Dorsolateral prefrontal cortex (tissue), 122 donors: ENCODE measurements at places on chromosomes 4 and X. TPM values are rescaled to one million over a fixed set of nuclear protein-coding genes. Genes with fewer than 3 reads are reported as not detected.
A peak's percentile ranks its signal among the peaks of the same experiment; 100 is the strongest.

DNA sequence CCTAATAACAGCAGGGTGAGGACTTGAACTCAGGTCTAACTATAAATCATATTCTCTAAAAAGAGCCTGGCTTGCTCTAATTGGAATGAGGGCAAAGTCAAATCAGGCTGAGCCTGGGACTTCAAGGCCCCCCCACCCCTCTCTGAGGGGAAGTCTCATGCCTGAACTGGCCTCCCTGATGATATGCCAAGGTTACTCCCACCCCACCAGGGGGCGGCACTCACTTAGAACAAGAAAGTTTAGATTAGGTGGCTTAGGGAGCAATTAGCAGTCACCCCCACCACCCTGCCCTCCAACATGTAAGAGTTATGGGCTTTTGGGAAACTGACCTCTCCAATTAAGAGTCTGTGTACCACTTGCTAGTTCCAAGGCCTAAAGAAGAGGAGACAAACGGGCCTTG, 2.7 kb downstream of the FOXO4 start:
- DNase-seq, result peak; percentile 49

GRID2 gene
- total RNA-seq, result 16.4 TPM

MRPL1 gene
- total RNA-seq, result 31.2 TPM

RAB9A gene
- 31.9 TPM for total RNA-seq

TMEM156 gene
- 1.2 TPM for total RNA-seq

DNA sequence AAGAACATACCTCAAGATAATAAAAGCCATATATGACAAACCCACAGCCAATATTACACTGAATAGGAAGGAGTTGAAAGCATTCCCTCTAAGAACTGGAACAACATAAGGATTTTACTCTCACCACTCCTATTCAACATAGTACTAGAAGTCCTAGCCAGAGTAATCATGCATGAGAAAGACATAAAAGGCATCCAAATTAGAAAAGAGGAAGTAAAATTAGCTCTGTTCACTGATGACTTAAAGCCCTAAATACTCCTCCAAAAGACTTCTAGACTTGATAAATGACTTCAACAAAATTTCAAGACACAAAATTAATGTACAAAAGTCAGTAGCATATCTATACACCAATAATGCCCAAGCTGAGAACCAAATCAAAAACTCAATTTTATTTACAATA, 235.7 kb downstream of the NKX6-1 start:
- DNase-seq, result no peak

GRCh38 chrX:33109858-33110257, 101.5 kb downstream of the DMD start:
- no peak for DNase-seq

DNA sequence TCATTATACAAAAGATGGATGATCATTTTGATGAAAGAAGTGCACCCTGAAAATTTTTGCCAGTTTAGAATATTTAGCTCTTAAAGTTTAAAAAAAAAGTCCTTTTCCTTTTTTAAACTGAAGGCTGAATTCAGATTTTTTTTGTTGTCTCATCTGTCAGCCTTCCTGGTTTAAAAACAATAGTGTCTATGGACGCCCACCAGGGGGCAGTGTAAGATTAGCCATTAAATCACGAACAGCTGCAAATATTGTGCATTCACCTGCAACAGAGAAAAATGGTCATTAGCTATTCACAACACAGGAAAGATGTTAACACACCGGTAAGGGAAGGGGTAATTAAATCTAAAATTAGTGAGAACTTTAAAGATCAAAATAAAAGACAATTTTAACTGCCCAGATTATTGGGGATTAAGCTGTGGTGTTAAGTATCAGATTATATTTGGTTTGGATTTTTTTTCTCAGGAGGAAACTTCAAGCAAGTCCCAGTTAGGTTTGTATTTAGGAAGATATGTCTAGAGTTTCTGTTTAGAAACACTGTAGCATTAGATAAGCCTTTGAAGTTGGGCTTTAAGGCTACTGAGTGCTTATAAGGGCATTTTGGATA, 4.4 kb upstream of the CXorf38 start:
- peak; percentile 69 for DNase-seq

- no peak for DNase-seq
These were observed 240.5 kb downstream of the GRIA3 start for GRCh38 chrX:123424546-123424945.

GRCh38 chr4:142984871-142985585, 138.9 kb upstream of the INPP4B start:
- DNase-seq, result no peak

GRCh38 chrX:3518870-3519269, 172.4 kb upstream of the MXRA5 start:
- no peak for DNase-seq

UGT2B28 gene
- total RNA-seq, result not detected

DNA sequence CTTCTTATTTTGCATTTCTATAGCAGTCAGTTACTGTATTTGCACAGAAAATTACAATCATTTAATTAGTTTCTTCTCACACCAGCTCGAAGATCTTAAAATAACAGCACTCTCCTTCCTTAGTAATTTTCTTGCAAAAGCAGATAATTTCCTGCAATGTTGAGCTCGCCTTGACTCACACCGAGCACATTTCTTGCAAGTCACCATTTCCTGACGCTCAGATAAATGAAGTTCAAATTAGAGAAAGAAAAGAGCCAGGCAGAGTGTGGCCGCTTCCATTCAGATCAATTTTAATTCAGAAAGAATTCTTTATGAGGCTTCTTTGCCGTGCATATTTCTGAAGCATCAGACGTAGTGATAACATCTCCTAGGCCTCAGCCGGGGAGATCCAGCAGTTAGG, 10.1 kb downstream of the SORCS2 start:
- no peak for DNase-seq

DNA sequence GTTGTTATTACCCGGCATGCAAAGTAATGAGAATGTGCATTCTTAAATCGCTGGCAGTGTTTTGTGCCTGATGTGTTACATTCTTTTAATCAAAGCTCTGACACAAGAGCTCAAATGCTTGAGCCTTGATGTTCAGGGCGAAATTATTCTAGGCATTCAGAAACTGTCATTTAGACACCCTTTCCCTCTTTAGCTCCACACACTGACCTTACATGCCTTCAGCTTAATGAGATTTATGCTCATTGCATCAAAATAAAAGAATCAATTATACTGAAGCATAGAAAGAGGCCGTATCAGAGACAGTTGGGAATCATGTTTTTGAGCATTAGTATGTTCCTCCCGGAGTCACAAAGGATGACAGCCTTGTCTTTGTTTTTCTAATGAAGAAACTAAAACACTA, 56.7 kb downstream of the FAM114A1 start:
- DNase-seq, result no peak

PPP1R2C gene
- not detected for total RNA-seq

HELT gene
- not detected for total RNA-seq

DNA sequence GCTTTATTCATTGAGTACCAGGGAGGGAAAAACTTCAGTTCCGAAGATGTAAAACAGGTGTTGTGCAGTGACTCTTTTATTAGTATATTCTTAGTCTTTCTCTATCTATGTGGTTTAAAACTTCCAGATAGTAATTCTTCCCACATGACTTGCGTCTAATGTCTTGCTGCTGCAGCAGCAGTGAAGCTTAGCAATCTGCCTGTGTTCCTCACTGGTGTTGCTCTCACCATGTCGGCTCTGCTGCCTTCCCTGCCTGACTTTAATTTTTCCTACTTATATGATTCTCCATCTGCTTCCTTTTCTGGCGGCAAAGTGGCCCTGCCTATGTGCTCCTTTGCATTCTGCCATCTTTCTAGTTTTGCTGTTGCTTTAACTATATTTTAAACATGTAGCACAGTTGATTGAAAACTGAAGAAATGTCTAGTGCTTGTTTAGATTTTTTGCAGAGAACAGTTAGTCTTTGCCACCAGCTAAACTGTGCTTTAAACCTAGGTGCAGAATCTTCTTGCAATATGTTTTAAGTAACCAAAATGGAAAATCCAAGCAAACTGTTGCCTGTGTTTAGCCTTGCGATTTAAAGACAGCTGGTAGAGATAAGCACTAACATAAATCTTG, 1934.2 kb upstream of the IGFBP7 start:
- DNase-seq, result no peak

ARMCX6 gene
- total RNA-seq, result 23.3 TPM

GRCh38 chr4:13478131-13478530, 6.0 kb downstream of the RAB28 start:
- no peak for DNase-seq

DNA sequence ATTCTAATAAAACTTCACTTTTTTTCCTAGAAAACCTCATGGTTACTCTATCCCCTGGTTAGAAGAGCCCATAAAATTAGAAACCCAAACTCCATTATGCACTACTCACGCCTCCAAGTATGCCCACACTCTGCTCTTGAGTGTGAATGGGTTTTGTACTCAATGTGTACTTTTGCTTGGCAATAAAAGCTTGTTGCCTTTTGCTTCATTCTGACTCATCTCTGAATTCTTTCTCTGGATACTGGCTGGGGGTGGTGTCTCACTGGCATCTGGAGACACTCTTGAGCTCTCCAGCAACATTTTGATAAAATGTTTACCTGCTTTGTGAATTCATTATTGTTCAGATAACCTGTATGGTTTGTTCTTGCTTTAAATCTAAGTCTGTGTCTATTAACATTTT, 963.3 kb downstream of the TRAM1L1 start:
- DNase-seq, result no peak

GRCh38 chr4:41268721-41269517, 12.2 kb downstream of the UCHL1 start:
- DNase-seq, result no peak

USP38 gene
- total RNA-seq, result 15.2 TPM

CXCL11 gene
- 1.1 TPM for total RNA-seq

GRCh38 chrX:40105835-40106675, 8.3 kb upstream of the BCOR start:
- peak; percentile 72 for DNase-seq

DNA sequence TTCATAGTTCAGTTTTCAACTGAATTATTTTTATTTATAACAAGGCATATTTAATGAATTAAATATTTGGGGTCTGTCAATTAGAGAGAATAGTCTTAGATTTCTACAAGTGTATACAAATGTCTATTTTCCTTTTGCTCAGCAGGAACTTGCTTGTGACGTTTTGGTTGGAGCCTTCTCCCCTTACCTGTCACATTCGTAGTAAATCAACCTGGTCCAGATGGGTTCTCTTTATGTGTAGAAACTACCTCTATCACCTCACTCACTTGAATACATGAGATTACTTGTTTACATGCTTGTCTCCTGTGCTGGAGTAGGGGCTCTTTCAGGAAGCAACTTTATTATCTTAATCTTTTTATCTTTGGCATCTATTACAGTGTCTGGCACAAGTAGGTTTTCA, 938.3 kb upstream of the IGFBP7 start:
- DNase-seq, result no peak

DNA sequence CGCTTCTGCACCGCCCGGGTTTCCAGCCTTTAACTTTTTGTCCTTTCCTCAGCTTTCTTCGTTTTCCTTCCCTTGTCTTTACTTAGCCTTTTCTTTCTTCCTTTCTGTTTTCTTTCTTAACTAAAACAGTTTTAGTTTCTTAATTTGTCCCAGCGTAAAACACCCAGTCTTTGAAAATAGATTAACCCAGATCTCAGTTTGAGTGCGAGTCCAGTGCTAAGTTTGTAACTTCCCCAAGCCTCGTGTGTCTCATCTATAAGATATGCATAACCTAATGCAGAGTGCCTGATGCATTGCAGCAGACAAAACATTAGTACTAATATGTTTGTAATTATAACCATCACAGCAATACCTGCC, 460 bp upstream of the GEMIN8 start:
- no peak for DNase-seq

- no peak for DNase-seq
These were observed 22.8 kb downstream of the CTBP1 start for GRCh38 chr4:1226144-1226481.
